ENCODE measurements at places on chromosomes 3 and 15.

DNA sequence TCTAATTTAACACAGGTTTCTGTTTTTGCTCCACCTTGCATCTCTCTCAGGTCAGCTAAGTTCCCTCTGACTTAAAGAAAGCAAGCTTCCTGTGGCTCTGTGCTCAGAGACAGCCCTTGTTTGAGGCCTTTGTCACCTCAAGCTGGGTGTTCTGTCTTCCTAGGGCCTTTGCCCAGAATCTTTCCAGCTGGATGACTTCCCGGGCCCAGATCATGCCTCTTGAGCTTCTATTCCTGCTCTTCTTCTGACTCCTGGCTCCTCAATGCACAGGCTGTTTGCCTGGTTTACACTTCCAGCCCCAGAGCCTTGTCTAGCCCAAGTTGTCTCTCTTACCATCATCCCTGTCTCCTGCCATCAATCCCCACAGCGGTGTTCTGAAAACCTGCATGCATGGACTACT is 300.6 kb downstream of the VPS13C start:
- no peak for DNase-seq

DNA sequence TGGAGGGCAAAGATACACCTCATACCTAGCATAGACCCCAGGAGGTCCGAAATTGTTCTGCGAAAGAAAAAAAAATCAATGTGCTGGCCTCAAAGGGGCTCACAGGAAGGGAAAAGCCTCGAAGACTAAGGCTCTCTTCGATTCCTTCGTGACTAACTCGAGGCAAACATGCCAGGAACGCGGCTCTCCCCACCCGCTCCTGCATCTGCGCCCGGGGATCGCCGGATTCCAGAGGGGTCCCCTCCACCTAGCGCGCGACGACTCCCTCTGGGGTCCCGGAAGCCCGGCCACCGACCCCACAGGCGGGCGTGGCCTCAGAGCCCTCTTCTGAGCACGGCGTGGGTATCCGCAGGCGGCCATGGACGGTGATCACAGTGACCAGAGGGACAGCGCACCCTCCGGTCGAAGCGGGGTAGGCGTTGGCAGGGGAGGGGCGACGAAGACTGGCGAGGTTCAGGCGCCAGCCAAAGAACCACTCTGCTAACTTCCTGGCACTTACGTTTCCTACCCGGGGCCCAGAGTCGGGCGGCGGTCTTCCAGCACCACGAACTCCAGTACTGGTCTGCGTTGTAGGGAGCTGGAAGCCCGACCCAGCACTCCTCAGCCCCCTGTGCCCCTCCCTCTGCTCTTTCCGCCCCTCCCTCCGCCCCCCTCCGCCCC is 515 bp upstream of the EIF3J start:
- DNase-seq, result no peak

DNA sequence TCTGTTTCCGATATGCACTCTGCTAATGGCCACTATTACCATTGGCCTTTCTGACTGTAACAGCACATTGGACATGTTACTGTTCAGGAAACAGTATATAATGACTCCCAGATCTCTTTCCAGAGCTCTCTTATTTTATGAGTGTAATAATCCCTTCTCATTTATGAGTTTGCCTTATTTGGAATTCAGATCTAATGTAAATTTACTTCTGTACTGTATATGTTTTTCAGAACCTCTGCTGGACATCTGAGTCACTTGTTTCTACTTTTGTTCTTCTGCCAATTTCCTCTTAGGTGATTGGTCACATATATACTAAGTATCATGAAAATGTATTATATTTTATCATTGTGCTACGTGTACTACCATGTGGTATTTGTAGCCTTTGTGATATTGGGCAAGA is 30.5 kb downstream of the RSRC1 start:
- DNase-seq, result no peak

DNA sequence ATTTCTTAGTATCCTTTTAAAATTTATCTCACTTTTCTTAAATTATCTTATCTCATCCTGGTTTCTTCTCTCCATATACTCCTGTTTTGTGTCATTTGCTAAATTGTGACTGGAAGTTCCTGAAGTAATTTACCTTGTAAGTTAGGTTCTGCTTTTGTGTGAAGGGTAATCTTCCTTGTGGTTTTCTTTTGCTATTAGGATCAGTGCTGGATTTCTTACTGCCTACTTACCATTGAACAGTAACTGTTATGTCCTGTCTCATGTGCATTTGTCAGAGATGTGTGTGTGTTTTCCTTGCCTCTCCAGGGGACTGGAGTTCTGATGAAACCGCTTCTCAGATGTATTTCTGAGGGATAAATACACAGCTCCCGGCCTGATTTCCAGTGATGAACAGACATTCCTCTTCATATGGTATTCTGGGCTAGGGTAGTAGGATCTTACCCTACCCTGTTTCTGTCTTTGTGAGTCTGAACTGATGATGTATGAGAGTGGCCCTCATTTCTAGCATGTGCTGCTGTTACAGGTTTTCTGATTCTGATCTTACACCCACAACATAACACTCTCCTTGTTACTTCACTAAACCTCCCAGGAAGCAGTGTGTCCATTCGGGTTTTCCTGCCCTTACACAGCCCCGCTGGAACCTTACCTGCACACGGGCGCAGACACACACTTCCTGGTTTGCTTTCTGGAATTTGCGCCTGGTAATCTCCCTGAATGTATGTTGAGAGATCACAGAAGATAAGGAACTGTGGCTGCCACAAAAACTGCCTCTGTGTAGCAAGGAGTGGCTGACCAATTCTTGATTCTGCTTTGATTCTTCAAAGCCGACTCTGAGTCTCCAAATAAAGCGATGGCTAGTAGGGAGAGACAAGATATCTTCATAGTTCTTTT is 14.7 kb downstream of the PAK2 start:
- no peak for DNase-seq

GRCh38 chr3:100333970-100334487 is 528 bp upstream of the NIT2 start:
- DNase-seq, result no peak

GRCh38 chr3:112740835-112741234 is 99.9 kb upstream of the CCDC80 start:
- DNase-seq, result no peak

DNA sequence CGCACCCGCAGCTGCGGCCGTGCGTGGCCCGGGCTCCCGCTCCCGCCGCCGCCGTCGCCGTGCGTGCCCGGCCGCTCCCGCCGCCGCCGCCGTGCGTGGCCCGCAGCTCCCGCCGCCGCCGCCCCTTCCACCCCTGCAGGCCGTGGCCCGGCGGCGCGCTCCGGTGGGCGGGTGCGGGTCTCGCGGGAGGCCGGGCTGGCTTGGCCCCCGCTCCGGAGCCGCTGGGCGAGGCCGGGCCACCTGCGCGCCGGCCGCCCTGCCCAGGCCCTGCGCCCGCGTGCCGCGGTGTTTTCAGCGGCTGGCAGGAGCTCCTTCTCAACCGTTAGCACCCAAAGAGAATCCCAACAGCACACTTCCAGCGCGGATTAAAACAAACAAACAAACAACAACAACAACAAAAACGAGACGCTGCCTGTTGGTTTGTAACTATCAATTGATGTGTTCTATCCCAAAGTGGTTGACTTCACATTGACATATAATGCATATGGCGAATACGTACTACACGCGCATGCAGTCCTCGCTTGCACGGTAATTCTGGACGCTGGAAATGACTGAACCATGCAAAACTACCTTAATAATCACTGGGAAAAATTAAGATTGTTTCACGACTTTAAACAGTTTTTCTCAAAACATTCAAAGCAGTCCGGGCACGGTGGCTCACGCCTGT is 113.7 kb upstream of the GOLGA8J start:
- DNase-seq, result no peak

GRCh38 chr3:107956991-107957900 is 133.6 kb downstream of the CD47 start:
- DNase-seq, result no peak

GRCh38 chr15:87732976-87733375 is 523.6 kb downstream of the NTRK3 start:
- no peak for DNase-seq

DNA sequence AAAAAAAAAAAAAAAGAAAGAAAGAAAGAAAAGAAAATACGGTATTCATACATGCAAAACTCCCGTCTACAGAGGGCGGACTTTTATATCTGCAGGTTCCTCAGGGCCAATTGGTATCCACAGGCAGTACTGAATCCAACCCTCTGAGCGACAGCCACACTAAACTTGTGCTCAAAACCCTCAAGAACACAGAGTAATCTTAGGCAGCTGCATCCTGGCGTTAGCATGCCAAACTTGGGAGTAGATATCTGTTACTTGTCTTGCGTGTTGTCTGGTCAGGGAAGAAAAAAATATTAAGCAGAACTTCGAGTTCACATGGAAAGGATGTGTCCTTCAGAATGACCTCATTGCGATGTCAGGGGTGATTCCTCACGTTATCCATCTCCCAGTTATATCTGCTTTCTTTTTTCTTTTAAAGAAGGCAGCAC is 12.8 kb downstream of the SNAP23 start:
- DNase-seq, result no peak

GRCh38 chr15:78370013-78370412 is 29.9 kb downstream of the CRABP1 start:
- DNase-seq, result no peak

GRCh38 chr3:8197384-8197783 is 304.2 kb upstream of the LMCD1 start:
- DNase-seq, result no peak

GRCh38 chr15:69154078-69154477 is 6.4 kb upstream of the GLCE start:
- no peak for DNase-seq

GRCh38 chr15:45187894-45188830 is at the start of gene SHF:
TSS of gene SHF (minus strand) at chr15:45187966. CDS start at chr15:45187951, 15 bp downstream.
- no peak for DNase-seq

- DNase-seq, result no peak
These were observed 101.8 kb downstream of the NFKBIZ start for GRCh38 chr3:101950985-101951733.

- no peak for DNase-seq
These were observed 72.0 kb upstream of the P3H2 start for GRCh38 chr3:190192739-190193138.

GRCh38 chr15:90419206-90419605 is 31.2 kb downstream of the IQGAP1 start:
- no peak for DNase-seq

- DNase-seq, result no peak
These were observed 284.0 kb upstream of the TBL1XR1 start for GRCh38 chr3:177481329-177481728.

DNA sequence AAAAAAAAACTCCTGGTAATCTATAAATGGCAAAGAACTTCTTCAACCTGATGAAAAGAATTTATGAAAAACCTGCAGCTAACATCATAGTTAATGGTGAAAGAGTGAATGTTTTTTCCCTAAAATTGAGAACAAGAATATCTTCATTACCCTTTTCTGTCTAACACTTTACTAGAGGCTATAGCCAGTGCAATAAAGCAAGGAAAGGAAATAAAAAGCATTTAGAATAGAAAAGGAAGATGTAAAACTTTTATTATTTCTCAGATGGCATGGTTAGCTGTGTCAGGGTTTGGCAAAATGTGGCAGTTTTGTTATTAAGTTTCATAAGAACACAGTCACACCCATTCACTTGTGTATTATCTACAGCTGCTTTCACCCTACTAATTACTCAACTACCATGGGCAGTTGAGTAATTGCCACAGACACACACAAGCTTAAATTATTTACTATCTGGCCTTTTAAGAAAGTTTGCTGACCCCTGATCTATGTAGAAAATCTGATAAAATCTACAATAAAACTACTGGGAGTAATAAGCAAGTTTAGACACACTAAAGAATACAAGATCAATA is 465.1 kb downstream of the MAGI1 start:
- no peak for DNase-seq

DNA sequence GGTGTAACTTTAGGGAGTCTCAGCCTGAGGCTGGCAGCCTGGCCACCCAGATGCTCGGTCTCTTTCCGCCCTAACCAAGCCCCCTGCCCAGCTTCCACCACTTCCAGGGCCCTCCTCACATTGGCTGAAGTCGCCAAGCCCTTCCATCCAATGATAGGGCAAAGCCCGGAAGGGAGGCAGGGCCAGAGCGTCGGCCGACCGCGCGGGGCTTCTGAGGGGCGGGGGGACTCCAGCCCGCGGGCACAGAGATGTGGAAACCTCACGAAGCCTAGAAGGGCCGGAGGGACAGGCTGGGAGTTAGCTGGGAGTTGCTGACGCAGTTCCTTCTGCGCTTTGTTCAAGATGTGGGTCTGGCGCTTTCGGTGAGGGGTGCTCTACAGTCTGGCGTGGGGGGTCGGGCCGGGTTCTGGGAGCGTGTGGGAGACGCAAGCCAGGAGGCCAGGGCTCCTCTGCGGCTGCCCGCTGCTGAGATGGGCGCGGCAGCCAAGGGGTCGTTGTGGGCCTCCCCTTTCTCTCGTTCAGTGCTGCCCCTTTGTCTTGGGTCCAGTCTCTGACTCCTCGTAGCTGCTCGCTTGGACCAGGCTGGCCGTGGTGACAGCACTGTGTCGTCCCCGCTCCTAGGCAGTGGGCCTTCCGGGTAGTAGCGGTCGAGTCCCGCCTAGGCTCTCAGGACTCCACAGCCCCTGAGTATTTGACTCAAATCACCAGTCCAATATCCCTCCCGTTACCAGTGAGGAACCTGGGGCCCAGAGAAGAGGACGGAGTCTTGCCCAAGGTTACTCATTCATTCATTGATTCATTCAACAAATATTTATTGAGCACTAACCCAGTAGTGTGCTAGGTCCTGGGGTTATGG is at the start of gene ZNF660:
Gene ZNF660 (plus strand): TSS at position 319 of the 856 bp plus-strand sequence. CDS start 9,230 bp downstream, outside the sequence.
- no peak for DNase-seq

GRCh38 chr3:55226696-55227095 is 260.4 kb downstream of the WNT5A start:
- no peak for DNase-seq

DNA sequence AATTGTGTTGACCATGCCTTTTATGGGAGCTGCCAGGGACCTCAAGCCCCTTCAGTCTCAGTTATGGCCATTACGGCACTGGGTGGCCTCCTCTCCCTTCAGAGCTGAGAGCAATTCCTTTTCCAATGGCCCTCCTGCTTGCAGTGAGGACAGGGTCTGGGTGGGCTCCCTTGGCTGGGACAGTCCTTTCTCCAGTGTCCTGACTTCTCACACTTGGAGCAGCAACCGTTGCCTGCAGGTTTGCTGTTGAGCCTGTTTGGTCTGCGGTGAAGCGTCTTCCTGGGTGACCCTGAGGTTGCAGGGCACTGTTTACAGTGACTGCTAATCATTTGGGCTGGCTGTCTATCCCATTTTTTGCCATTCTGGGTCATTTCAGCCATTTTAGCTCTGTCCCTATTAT is 3.5 kb upstream of the CCDC80 start:
- DNase-seq, result no peak

DNA sequence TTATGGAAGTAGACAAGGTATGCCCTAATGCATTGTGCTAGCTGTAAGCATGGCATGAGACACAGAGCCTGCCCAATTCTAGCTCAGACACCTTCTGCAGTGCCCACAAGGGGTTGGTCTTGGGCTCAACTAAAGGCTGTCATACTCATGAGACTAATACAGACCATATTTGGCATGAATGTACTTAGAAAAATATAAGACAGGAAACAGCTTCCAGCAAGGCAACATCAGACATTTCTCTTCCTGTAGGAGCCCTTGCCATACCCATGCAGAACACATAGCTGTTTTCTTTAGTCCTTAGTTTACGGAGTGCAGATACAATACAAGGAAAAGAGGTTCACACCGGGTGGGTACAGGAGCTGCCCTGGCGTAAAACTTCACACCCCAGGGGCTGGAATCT is 30.5 kb upstream of the NR1I2 start:
- DNase-seq, result no peak

All from activated T-helper 1 cell treated with anti-CD3 and anti-CD28 coated beads, Interleukin-2, amount 50 U/mL, for 16 hours (primary cell).